ENCODE measurements at places on chromosomes 1 and 21.
A peak's percentile ranks its signal among the peaks of the same experiment; 100 is the strongest.

GRCh38 chr1:30657131-30658013 lies 66.0 kb downstream of the MATN1 start:
- DNase-seq: no peak

DNA sequence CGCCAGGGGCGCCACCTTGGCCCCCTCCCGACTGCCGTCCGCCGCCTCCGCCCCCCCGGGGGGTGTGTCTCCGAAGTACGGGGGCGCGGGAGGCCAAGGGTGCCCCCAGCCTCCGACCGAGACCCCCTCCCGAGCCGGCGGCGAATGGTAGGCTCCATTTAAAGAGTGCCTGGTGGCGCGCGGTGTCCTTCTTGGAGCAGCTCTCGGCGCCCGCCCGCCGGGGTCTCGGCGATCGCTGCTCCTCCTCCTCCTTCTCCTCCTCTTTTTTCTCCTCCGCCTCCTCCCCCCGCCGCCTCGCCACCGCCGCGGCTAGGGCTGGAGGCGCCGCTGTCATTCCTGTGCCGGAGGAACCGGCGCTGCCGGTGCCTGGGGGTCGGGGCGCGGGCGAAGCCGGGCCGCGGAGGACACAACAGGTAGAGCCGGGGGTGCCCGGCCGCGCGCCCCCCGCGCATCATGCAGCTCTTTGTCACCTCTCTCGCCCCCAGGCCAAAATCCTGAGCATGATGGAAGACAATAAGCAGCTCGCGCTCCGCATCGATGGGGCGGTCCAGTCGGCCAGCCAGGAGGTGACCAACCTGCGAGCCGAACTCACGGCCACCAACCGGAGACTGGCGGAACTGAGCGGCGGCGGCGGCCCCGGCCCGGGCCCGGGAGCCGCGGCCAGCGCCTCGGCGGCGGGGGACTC lies at the start of gene KAZN:
KAZN (plus strand) TSS at position 188 of the 685 bp plus-strand sequence.
- peak; percentile 84 for DNase-seq

DNA sequence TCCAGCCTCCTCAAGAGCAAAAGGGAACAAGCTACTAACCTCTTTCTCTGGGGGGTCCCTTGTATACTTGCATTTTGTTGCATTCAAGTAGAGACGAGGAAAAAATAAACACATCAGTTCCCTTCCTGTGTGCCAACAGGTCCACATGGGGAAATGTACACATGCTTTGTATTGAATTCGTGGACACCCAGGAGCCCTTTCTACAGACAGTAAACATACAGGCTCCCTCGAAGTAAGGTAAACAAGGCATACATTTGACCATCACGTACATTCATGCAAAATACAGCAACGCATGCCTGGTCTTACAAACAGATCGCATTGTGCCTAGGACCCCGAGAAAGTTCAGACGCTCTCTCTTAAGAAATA lies 1.1 kb downstream of the KCND3 start:
- no peak for DNase-seq

- DNase-seq: no peak
Measured at GRCh38 chr1:59701376-59701775, 113.4 kb upstream of the HOOK1 start.

GRCh38 chr1:115299266-115299665 lies 38.8 kb downstream of the NGF start:
- no peak for DNase-seq

DNA sequence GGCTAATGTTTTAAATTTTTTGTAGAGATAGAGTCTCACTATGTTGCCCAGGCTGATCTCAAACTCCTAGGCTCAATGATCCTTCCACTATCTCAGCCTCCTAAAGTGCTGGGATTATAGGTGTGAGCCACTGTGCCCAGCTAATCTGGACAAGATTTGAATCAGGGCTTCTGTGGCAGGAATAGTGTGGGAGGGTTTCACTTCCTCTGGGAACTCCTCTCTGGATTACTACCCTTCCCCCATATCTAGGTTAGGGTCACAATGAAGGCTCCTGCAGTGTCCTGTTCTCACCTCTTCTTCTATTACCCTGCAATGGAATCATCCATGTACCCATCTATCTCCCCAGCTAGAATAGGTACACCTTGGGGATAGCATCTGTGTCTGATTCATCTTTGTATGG lies 133.6 kb upstream of the RAB4A start:
- no peak for DNase-seq

DNA sequence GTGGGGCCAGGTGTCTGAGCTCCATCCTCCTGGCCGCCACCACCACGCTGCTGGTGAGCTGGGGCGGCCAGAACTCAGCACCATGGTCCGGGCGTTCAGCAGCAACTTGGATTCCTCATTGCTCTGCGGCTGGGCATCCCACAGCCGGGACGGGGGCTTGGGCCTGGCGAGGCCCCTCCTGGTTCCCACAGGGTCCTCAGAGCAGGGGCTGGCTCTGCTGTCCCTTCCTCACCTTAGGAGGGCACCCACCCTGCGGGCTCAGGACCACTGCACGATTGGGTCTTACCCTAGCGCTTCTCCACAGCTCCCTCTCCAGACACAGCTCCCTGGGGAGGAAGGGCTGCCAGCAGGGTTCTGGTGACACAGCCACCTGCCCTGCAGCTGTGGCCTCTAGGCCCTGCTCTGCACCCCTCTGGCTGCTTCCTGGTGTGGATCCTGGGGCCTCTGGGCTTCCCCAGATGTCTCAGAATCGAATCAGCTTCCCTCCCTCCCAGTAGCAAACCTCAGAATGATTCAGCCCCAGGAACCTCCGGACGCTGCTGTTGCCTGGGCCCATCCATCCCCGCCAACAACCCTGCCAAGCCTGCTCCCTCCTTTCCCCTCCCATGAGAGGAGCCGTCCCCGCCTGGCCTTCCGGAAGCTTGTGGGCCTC lies 25.0 kb downstream of the CRYAA start:
- DNase-seq: no peak

DNA sequence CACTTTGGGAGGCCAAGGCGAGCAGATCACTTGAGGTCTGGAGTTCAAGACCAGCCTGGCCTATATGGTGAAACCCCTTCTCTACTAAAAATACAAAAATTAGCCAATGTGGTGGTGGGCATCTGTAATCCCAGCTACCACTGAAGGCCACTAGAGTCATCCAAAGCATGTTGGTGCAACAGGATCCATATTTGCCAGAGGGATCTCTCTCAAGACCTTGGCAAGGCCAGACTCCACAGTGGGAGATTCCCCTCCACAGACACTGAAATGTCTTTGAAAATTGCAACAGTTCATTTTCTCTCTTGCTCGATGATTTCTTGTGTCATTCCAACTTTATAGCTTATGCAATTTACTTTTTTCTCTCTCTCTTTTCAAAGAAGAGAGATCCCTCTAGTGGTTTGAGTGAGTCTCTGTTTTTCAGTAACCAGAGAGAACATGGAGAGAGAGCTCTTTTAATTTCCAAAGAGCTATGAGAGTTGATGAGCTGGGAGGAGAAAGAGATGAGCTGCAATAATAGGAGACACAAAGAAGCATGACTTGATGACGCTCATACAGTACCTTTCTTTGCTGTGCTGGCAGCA lies 176.8 kb upstream of the USP25 start:
- DNase-seq: no peak

DNA sequence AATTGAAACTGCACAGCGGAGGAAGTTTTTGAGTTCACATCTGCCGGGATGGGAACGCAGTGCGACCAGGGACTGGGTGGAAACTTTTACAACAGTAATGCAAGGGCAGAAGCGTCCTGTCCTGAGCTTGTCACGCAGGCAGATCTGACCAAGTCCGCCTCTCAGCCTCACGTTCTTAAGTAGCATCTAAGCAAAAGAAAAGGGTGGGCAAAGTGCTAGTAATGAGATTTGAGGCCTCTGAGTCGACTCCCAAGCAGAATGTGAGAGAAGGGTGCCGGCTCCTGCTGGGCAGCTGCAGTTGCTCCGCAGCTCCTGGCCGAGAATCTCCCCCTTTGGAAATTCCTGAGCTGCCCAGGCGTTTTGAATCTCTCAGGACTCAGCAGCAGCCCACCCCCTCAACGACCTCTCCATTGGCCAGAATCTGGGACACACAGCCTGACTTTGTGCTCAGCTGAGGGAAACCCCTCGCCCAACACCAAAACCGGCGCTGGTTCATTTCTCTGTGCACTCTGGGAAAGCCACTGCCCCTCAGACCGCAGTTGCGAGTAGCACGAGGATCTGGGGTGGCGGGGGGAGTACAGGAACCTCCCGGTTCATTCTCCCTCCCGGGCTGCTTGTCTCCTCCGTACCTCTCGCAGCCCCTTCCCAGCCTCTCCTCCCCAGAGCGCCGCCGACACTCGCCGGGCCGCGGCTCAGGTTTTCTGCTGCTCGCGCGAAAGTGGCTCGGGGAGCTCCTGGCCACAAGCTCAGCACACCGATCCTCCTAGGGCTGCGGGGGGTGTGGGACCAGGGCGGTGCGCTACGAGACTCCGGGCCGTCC lies 913 bp upstream of the S1PR1 start:
- DNase-seq: peak; percentile 71

- peak; percentile 29 for DNase-seq
Measured at GRCh38 chr1:171740987-171741871, 636 bp downstream of the VAMP4 start.

GRCh38 chr1:226406401-226406881 lies 1.5 kb downstream of the PARP1 start:
- DNase-seq: no peak

DNA sequence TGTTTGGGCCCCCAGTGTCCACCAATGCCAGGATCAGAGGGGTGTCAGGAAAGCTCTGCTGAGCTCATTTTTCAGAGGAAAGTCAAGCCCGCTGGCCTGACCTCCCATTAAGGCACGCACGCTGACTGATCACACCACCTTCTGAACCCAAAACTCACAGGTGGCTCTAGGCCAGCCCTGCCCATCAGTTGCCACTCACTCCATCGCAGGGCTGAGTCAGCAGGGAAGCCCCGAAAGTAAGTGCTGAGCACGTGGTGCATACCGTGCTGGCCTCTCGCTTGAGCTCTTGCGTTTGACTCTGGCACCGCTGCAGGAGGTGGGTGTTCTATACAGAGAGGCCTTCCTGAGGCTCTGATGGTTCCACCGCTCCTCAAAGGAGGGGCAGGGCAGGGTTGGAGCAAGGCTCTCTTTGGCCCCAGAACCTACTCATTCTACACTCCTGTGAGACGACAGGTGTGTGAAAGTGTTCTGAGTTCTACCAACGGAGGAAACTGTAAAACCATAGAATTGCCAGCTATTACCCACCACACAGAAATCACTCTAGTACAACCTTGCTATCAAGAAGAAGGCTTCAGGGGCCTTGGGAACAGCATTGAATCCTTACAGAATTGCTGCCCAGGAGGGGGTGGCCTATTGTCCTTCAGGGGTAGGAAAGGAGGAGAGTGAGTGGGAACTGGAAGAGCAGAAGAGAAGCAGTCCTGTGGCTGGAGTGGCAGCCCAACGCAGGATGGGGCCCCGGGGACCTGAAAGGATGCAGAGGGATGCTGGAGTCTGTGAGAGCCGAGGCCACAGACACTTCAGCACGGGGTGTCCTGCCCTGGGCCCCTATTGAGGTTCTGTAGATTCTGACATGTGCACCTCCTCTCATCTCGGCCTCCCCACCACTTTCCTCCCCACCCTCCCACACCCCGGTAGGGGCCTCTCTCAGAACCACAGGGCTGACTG lies 214.7 kb upstream of the EDN2 start:
- no peak for DNase-seq

DNA sequence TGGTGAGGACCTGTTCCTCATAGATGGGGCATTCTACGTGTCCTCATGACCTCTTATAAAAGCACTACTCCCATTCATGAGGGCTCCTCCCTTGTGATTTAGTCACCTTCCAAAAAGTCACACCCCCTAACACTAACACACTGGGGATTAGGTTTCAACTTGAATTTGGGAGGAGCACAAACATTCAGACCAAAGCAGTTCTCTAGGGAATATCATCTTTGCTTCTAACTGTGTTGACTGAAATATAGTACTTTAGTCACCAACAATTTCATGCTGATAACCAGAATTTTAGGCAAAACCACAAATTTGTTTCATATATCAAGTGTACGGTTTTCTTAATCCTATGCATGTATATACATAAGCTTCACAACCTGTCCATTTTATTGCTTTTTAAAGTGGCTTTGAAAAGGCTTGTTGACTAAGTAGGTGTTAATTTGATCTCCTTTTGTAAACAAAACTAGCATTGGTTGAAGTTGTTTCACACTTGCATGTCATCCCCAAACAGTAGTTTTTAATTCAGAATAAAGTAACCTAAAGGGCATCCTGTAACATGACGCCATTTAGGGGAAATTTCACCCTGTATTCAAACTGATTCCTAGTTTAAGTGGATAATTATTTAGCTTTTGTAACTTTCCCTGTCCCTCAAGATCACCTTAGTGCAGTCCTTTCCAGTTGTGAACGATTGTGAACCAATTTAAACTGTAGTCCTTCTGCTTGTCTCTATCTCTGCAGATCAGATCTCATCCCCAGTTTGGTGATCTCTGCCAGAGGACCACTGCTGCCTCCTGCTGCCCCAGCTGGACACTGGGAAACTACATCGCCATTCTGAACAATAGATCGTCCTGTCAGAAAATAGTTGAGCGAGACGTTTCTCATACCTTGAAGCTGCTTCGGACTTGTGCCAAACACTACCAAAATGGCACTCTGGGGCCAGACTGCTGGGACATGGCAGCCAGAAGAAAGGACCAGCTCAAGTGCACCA lies 141.1 kb downstream of the TLR5 start:
- DNase-seq: no peak

GRCh38 chr1:244810221-244810620 lies 25.2 kb upstream of the COX20 start:
- DNase-seq: no peak

DNA sequence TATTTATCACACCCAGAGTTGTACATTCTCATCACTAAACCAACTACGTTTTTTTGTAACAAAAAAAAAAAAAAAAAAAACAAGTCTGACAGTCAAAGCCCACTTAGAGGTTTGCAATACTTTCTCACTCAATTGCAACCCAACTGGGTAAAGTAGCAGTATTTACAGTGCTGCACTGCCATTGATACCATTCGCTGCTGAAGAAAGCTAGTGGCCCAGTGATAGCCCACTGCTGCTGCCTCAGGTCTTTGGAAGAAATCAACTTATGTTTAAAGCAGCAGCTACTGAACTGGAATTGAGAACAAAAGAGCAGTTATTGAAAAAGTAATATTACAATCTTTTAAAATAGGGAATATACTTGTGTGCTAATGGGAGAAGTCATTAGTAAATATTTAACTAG lies 2.7 kb downstream of the HNRNPU start:
- DNase-seq: no peak

DNA sequence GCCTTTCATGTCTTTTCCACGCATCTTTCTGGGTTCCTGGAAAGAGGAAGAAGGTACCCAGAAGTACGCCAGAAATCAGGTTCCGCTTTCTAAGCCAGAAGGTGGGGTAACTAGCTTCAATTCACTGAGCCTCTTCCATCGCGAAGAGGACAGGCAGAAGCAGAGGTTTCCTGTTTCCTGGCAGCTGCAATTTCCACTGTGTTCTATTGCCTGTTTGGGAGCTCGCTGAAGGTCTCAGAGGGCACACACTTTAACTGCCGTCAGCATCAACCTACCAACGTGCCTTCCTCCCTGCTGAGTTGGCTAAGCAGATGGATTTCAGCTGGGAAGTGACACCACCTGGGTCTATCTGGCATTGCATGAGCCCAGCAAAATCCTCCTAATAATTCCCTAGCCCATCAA lies 10.0 kb downstream of the NCF2 start:
- DNase-seq: peak; percentile 38

GRCh38 chr1:66364578-66365391 lies 169.2 kb upstream of the SGIP1 start:
- DNase-seq: no peak

- peak; percentile 52 for DNase-seq
Measured at GRCh38 chr1:50873458-50874187, 86.4 kb downstream of the FAF1 start.

All from nephron progenitor cell (in vitro differentiated cells).